T-helper 9 cell (primary cell): ENCODE measurements at places on chromosomes 16 and 17.

DNA sequence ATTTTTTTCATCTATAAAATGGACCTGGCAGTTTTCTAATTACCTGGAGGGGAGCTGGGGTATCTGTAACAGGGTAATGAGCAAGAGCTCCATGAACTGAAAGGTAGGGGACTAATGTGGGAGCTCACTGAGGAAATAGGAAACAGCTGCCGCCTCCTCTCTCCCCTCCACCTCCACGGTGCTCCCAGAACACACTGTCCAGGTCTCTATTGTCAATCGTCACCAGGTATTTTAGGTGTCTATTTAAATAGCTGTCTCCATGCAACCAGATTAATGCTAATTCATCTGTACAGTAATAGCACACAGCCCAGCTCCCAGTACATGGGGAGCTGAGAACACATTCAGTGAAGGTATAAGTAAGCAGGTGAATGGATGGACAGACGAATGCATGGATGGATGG lies 233.3 kb downstream of the GRIN2A start:
- no peak for DNase-seq

- no peak for DNase-seq
These were observed 107.6 kb downstream of the RMI2 start for GRCh38 chr16:11452746-11453389.

DNA sequence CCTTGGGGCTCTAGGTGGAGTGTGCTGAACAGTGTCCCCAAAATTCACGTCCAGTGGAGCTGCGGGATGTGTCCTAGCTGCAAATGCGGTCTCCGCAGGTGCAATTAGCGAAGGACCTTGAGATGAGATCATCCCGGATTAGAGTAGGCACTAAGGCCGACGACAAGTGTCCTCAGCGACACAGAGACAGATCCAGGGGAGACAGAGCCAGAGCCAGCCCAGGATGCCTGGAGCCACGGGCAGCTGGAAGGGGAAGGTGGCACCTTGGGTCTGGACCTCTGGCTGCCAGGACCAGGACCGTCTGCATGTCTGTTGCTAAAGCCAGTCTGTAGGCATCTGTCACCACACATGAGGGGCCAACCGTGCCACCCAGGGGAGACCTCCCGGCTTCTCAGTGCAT lies 24.5 kb downstream of the SLC7A5 start:
- no peak for DNase-seq

DNA sequence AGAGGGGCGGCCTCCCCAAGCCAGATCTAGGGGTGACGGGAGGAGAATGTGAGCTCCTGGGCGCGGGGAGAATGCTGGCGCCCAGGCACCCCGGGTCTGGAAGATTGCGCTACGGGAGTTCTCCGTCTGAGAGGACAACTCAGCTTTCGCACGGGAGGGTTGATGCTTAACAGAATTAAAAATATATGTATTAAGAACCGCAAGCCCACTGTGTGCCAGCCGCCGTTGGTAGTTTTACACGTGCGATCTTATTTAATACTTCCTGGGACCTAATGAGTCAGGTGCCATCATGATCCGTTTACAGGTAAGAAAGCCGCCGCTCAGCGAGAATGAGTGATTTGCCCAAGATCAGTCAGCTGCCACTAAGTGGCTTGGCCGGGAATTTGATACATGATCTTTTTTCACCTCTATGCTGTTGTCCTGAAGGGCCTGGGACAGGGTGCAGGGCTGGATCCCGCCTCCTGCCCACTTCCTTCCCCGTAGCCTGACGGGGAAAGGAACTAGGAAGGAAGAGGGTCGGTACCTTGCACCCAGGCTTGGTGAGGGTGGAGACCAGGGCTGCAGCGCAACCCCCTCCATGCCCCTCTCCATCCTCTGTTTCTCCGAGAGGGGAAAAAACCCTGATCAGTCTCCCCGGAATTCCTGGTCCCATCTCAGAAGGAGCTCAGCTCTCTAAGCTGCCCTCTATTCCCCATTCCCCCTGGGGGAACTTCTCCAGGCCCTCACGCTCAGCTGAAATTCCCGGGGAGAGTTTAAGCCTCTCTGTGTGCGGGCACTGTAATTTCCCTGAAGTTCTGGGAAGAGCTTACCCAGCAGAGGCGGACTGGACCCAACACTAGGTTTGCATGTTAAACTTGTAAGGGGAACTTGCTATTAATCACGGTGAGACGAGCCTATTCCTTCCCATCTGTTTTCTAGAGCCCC lies 983 bp downstream of the VAT1L start:
- DNase-seq: no peak

- DNase-seq: no peak
These were observed 783 bp downstream of the BHLHA9 start for GRCh38 chr17:1271030-1271423.

GRCh38 chr17:51044976-51045375 lies 75.7 kb downstream of the SPAG9 start:
- no peak for DNase-seq

GRCh38 chr16:25786748-25787147 lies 95.0 kb downstream of the HS3ST4 start:
- no peak for DNase-seq

DNA sequence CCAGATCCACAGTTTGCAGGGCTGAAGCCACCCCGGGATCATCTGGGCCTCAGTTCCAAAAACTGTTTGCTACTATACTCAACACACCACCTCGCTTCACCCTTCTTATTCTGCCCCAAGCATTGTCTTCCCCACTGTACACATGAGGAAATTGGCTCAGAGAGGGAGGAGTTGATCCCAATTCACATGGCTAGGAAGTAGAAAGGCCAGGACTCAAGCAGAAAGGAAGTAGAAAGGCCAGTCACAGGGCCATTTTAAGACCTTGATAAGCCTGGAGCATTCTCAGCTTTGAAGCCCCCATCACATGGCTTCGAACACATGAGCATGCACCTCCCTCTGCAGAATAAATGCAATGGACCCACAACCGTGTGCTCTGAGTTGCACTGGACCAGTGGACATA lies 7.7 kb upstream of the PRSS22 start:
- DNase-seq: no peak

DNA sequence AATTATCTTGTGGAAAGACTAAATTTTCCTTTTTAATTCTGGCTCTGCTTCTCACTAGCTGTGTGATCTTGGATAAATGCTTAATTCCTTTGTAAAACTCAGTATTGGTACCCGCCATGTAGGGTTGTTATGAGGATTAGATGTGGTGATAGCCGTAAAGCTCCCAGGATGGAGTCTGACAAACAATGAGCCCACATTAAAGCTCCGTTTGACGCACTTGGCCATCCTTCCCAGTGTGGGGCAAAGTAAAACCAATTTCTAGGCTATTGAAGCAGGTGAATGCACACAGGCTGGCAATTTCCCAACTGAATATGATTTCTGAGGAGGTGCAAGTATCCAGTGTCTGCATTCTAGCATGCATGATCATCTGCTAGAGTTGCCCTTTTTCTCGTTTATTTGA lies 123.6 kb downstream of the MRTFB start:
- DNase-seq: no peak

DNA sequence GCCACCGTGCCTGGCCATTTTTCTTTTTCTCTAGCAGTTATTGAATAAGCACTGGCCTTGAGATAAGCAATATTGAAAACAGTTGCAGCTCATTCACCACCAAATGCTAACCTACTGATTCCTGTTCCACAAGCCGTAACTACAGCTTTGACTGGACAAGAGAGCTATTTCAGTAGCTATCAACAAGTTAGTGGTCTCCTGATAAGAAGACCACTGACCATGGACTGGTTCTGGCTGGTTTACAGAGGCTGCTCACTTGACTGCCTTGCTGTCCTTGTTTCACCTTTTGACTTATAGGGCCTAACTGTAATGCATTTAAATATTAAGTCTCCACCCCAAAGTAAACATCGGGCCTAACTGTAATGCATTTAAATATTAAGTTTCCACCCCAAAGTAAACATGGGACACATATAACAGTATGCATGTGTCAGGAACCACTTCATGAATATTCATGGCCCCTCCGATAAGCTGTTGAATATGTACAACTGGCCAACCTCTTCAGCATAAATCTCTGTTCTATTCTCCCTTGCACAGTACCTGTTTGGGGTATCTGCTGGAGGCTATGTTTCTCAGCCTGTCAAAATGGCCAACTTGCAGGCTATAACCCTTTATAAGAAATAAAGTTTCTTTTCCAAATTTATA lies 94.1 kb downstream of the USP32 start:
- DNase-seq: no peak

DNA sequence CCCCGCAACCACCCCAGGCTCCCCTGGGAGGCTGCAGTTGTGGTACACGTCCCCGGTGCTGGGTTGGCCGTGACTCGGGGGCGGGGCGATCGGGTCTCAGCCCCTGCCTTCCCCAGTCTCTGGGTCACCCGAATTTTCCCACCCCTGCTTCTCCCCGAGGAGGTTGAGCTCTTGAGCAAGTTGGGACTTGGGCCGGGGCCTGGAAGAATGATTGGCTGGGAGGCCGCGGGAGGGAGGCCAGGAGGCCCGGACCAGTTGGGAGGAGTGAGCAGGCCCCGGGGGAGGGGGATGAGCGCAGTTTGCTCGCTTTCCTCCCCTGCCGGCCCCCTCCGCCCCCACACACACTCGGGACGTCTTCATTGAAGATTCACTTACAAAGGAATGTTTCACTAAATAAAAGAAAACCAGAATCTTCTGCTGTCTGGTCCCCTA lies 4.5 kb upstream of the HEXIM1 start:
- no peak for DNase-seq

- no peak for DNase-seq
These were observed 29.1 kb downstream of the COG4 start for GRCh38 chr16:70494202-70494770.

GRCh38 chr17:66829386-66829864 lies 5.5 kb upstream of the CACNG5 start:
- no peak for DNase-seq

DNA sequence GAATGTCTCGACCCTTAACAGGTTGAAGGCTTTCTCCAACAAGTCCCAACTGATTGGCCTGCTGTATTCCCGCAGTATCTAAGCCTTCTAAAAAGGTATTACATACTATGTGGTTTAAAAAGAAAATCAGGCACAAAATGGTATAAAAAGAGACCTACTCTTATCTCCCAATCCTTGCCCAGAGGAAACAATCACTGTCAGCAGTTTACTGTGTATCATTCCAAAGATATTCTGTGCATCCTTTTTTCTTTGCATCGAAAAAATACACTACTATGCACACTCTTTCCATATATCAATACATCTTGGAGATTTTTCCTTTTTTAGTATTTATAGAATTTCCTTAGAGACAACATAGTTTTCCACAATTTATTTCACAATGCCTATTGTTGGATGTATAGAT lies 118.8 kb upstream of the TBX2 start:
- DNase-seq: no peak

DNA sequence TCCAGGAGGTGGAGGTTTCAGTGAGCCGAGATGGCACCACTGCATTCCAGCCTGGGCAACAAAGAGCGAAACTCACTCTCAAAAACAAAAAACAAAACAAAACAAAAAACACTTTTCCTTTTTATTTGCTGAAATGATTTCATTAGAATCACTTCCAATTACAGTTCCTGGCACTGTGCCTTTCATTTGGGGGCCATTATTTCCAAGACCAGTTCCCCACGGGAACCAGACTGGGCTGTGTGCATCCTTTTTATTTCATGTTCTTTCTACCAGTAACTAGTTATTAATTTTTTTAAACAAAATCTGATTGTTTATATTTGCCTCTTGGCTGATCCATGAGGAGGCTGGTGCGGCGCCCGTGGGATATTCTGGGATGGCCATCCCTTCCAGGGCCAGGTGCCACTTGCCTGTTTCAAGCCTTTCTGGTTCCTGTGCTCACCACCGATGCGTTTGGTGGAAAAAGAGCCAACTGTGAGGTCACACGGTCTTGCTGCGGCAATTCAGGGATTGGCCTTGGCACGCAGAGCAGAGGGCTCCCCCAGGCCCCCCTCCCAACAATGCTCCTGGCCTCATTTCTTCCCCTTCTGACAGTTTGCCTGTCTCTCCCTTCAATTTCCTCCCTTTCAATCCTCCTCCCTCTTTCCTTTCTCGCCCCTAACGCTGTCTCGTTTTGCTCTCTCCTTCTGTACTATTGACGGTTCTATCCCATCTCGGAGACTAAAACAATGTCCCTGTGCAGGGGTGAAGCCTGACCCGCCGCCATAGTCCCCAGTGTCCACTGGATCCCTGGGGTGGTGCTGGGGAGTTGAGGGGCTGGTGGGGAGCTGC lies 13.4 kb downstream of the UBALD1 start:
- no peak for DNase-seq

DNA sequence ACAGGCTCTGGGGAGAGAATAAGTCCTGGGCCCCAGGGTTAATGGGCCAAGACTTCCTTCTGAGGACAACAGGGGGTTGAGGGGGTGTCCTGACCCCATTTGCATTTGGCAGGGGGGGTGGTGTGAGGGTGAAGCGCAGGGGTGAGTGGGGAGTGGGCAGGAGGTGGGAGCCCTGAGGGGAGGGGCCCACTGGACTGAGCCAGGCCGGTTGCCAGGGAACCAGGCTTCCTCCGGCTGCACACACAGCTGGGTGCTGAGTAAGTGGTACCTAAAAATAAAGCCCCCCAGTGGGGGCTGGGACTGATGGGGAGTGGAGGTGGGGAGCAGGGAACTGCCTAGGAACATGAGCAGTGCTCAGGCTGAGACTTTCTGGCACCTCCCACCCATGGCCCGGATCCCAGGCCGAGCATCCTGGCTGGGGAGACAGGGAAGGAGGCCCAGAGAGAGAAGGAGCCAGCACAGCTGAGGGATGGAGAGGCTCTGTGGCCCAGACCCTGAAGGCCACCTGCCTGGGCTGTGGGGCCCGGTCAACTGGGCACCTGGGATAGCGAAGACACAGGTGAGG lies 7.5 kb upstream of the RASD1 start:
- DNase-seq: no peak

DNA sequence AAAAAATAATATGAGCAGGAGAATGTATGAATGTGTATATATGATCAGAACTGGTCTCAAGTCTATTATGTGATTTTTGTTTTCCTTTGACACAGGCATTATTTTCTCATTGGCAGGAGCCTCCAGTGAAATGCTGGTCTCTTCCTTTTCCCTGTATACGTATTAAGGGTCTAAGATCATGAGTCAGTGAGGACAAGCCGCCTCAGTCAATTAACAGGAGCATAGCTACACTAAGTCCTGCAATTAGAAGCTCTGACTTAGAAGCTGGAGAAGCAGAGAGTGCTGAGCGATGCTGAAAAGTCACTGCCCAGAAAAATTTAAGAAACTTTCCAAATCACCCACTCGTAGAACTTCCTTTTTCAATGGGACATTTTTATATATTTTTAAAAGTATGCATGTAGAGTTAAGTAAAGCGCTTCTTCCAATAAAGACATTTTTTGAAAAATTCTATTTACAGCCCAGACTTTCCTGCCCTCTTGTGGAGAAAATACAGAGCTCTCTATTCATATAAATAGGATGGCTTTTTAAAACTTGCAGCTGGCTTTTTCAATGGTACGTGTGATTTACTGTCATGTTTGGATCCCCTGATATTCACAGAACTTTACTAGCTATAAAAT lies 70.2 kb upstream of the PSMD7 start:
- no peak for DNase-seq

DNA sequence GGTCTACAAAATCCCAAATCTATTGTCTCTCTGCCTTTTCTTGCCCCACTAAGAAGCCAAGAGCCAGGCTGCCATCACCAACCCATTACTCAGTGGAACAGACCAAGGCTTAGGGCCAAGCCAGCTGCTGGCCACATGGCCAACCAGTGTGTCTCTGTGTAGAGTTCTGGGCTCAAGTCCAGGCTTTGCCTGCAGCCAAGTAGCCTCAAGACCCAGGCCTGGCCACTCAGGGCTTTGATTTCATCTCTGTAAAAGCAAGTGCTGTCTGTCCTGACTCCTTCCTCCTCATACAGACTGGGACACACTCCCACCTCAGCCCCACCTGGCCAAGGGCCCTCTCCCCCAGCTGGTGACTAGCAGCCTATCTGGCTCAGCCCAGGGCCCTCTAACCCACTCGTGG lies 14.6 kb downstream of the SREBF1 start:
- DNase-seq: no peak
